NCI-H1417 treated with DMSO at 0.1 percent for 48 hours (cell line): ENCODE measurements at places on chromosomes 7 and 10.

GRCh38 chr7:29806995-29807841 lies 910 bp downstream of the WIPF3 start:
- no peak for DNase-seq

DNA sequence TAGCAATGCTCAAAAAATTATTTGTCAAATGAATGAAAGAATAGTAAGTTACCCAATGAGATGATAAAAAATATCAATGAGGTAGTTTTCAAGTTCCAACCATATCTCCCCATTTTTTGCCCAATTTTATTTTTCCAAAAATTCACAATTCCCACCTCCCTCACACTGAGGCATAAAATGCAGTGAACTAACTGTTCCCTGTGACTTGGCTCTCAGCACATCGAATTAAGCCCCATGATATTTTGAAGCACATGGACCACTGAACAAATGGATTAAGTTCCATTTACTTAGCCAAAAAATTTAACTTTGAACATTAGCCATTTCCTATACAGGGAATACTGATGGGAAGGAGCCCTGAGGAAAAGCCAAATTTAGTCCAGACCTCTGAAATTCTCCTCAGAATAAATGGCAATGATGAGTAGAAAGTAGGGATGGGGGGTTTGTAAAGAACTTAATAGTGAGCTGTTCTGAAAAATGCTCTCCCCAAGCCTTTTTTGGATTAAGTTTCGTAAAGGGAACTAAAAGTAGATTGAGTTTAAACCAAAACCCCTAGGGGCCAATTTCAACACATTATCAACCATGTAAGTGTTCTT lies 166.3 kb upstream of the GRM3 start:
- DNase-seq = no peak

- no peak for DNase-seq
These were observed 68.1 kb upstream of the GSDME start for GRCh38 chr7:24825381-24825794.

- no peak for DNase-seq
These were observed 165.2 kb downstream of the RELN start for GRCh38 chr7:103824251-103824650.

GRCh38 chr10:116787053-116787659 lies 44.8 kb upstream of the HSPA12A start:
- DNase-seq = no peak

GRCh38 chr10:103889121-103889720 lies 28.8 kb downstream of the STN1 start:
- DNase-seq = no peak

- DNase-seq = no peak
These were observed 123.9 kb upstream of the PPIF start for GRCh38 chr10:79223091-79224048.

DNA sequence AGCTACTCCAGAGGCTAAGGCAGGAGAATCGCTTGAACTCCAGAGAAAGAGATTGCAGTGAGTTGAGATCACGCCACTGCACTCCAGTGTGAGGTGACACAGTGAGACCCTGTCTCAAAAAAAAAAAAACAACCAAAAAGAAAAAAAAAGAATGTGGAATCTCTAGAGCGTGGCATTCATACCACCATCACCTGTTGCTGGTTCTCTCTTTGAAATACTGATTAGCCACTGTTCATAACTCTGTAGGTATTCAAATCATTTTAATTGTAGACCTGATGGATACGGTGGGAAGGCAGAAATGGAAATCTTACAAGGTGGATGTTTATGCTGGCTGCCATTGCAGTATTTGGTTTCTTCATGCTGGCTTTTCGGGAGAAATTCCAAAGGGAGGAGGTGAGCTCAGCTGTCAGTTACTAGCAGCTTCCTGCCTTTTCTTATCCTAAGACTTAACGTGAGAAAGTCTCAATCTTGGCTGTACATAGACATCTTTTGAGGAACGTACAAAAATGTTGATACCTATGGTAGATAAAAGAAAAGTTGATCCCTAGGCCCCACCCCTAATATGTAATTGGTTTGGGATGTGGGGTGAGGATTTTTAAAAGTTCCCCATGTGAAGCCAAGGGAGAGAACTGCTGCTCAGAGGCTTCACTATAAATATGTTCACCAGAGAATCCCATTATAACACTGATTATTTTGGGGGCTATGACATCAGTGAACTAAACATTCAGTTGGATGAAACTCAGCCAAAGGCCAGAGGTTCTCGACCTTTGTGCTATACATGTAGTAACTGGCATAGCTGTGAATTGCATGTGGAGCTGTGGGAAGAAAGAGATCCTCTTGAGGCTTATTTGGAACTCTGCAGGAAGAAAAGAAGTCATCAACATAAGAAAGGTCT lies 26.9 kb upstream of the MKLN1 start:
- no peak for DNase-seq

DNA sequence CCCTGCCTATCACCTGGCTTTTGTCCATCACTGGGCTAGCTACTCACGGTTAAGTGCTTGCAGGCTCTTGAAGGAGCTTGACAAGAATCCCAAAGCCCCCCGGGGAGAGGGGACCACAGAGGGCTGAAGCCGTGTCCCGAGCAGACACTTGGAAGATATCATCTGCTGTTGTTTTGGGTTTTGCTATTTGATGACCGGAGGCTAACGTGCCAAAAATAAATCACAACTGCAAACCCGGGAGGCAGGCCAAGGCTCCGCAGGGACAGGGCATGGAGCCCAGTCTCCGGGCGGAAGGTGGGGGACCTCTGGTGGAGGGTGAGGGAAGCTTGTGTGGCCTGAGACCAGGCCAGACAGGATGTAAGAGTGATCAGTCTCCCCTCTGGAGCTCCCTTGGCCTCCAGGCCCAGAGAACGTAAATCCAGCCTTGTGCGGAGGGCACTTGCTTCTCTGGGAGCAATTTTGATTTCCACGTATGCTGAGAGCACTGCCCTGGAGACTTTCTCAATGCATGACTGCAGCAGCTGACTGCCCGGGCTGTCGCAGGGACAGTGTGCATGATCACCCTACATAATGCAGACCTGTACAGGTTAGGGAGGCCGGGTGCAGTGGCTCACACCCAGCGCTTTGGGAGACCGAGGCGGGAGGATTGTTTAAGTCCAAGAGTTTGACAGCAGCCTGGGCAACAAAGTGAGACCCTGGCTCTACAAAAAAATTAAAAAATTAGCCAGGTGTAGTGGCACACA lies at the start of gene PHKG1:
Gene PHKG1, minus strand, starts transcription at position 164 of the 743 bp plus-strand sequence. CDS start 4,011 bp downstream, outside the sequence.
- no peak for DNase-seq

- DNase-seq = peak; percentile 43
These were observed 2.4 kb upstream of the CNOT4 start for GRCh38 chr7:135512135-135512887.

DNA sequence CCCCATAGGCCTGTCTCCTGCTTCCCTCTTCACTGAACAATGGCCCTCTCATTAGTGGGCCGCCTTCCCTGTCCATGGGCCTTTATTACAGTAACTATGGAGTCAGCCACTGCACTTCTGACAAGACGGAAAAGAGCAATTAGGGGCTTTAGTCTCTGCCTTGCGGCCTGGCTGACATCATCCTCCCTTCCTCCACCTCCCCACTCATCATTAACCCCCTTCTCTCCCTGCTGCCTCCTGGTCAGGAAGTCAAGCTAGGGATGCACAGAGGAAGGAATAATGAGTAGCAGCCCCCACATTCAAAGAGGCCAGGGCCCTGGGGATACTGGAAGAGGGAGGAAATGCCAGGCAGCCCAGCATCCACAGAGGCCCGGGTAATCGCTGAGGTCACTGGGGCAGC lies 101.6 kb upstream of the PLXNA4 start:
- DNase-seq = no peak

- DNase-seq = no peak
These were observed 515.1 kb upstream of the GALNT17 start for GRCh38 chr7:70616821-70617220.

- no peak for DNase-seq
These were observed 202.1 kb downstream of the PRPF18 start for GRCh38 chr10:13788711-13789447.

DNA sequence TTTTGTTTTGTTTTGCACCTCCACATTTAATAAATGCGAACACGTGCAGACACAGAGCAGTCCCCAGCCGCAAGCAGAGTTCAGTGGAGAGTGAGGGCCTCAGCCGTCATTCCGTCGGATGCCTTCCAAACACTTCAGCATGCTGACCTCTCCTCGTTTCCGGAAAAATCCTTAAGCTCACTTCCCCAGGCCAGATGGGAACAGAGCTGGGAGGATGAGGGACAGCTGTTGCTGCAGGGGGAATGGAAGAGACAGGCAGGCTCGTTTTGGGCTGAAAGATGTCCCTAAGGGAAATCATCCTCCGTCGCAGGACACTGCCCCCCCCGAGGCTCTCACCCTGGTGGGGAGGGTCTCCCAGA lies 17.2 kb upstream of the FGFR2 start:
- DNase-seq = no peak

- no peak for DNase-seq
These were observed 8.6 kb upstream of the ORAI2 start for GRCh38 chr7:102424787-102425218.

GRCh38 chr10:132590094-132590751 lies 52.6 kb downstream of the INPP5A start:
- DNase-seq = no peak

DNA sequence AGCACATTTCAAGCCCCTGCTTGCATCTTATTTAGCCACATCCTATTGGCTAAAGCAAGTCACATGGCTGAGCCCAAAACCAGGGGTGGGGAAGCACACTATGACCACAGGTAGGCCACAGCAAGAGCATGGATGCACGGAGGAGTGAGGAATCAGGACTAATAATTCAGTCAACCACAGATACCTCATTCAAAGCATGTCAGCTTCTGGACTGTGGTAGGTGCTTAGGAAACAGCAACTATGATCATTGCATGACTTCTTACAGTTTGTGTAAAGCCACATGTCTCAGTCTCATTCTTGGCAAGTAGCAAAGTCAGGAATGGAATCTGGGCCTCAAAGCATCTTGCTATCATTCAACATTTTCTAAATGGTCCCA lies 79.0 kb upstream of the EMX2 start:
- no peak for DNase-seq

DNA sequence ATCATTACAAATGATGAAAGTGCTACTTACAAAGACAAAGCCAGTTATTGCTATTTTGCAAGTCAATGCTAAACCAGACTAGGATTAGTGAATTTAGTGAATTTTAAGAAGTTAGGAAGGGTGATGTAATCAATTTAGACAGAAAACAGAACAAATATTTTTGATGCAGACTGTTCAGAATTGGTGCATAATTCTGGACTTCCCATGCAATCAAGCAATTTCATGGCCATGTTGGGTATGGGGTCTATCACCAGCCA lies 85.4 kb downstream of the CH25H start:
- no peak for DNase-seq

DNA sequence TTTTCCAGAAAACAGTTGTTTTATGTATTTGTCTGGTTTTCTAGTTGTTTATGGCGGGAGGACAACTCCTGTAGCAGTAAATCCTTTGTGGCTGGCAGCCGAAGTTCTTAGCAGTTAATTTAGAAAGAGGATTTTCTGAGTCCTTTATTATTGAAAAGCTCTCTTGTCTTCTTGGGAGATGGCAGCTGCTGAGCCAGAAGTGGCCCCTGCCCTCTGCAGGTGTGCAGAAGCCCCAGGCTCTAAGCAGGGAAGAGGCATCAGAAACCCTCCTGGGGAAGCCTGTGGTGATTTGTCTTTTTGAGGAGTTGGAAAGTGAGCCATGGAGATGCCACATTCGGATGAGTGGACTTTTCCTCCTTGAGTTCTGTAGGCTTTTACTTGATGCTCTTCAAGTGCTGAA lies 106.3 kb downstream of the GLRX3 start:
- no peak for DNase-seq

DNA sequence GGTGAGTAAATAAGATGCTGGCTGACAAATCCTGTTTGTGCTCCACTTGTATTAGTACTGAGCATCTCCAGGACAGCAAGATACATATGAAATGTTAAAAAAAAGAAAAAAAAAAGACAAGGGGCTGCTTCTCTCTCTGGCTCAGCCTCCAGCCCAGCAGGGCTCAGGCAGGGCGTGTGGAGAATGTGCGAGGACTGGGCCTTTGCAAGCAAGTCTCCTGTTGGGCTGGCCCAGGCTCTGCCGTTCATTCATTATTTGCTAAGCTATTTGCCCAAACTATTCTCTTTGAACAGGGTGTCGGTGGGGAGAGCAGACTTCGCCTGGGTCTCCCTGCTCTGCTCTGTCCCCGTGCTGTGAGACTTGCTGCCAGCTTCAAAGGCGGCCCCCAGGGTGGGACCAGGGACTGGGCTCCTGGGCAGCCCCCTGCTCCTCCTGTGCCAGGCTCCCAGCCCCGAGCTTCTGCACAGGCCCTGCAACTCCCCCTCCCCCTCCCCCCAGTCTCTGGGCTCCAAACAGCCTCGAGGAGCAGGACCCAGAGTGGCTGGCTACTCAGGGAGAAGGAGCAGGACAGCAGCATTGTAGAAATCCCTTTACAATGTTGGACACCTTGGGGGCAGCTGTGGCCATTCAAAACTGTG lies 25.6 kb upstream of the MGMT start:
- DNase-seq = no peak

DNA sequence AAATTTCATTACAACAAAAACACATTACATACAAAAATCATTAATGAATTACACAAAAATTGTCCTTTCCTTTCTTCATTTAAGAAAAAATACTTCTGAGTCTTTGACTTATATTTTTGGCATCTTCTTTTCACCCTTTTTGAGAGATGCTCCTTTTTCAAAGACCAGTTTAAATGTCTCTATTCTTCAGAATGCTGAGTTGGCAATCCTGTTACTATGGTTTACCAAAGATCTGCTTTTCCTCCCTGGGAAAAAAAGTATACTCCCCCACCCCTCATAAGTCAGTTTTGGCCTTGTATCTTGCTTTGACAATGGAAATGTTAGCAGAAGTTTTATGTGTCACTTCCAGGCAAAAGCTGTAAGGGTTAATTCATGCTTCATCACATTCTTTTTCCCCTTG lies 198.4 kb upstream of the GRM3 start:
- DNase-seq = no peak

- DNase-seq = no peak
These were observed 124.3 kb downstream of the NRCAM start for GRCh38 chr7:108331971-108332370.

GRCh38 chr7:134627109-134627774 lies 19.4 kb upstream of the BPGM start:
- DNase-seq = no peak

- no peak for DNase-seq
These were observed 36.4 kb upstream of the JCAD start for GRCh38 chr10:30095631-30096422.

GRCh38 chr10:15313843-15314242 lies 57.2 kb downstream of the FAM171A1 start:
- DNase-seq = no peak

- peak; percentile 57 for DNase-seq
These were observed 150.1 kb upstream of the BMPER start for GRCh38 chr7:33754933-33755928.

GRCh38 chr7:32846630-32847225 lies 44.8 kb downstream of the KBTBD2 start:
- DNase-seq = peak; percentile 1

GRCh38 chr7:127710635-127711034 lies 58.6 kb downstream of the SND1 start:
- DNase-seq = no peak
